CD4-positive, alpha-beta T cell treated with Interleukin-2 at 100 ng/mL for 4 hours (primary cell): ENCODE measurements at places on chromosomes 6 and 20.

GRCh38 chr6:148529010-148529409 lies 186.4 kb downstream of the SASH1 start:
- no peak for DNase-seq

GRCh38 chr6:108684771-108685329 lies 124.1 kb downstream of the FOXO3 start:
- DNase-seq = no peak

DNA sequence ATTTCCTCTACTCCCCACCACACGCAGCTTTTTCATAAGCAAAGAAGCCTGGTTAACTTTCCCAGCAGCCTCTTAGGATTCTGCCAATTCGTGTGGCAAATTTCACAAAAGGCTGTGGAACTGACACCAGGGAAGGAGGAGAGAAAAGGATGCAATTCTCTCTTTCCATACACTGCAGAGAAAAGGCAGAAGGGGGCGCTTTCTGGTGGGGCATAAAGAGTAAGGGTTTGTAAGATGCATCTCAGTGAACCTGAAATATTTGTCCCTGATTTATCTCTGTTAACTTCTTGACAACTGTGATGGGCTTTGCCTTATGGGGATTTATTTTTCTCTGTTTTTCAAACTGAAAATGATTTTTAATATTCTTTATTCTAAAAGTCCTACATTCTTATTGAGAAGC lies 45.5 kb upstream of the GLP1R start:
- no peak for DNase-seq

DNA sequence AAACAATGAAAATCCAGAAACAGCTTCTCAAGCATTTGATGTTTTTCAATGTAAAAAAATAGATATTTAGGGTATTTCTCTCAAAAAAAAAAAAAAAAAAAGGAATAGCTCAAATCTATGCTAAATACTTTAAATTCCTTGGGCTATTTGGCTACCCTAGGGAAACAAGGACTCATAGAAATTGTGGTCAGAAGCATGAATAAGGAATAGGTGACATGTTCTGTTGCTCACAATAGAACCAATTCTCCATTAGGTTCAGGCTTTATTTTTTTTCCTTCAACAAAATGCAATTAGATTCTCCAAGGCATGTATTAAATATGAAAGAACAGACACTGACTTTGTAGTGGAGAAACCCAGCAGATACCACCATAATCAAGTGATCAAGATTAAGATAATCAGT lies 904.3 kb upstream of the FLRT3 start:
- DNase-seq = no peak

DNA sequence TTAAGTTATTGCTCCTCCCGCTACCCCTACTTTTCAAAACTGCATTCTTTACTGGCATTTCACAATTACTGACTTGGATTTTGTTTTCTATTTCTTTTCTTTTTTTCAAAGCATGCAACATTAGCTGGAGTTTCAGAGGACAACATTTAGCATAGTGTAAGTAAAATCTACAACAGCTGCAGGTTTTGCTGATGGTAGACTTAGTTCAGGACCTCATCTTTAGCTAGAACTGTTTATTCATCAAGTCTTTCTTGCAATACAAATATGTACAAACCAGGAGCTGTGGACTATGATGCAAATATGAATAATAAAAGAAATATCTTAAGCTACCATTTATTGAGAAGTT lies 728 bp upstream of the CEP162 start:
- DNase-seq = no peak

GRCh38 chr6:3764516-3765335 lies 13.2 kb upstream of the PXDC1 start:
- no peak for DNase-seq

DNA sequence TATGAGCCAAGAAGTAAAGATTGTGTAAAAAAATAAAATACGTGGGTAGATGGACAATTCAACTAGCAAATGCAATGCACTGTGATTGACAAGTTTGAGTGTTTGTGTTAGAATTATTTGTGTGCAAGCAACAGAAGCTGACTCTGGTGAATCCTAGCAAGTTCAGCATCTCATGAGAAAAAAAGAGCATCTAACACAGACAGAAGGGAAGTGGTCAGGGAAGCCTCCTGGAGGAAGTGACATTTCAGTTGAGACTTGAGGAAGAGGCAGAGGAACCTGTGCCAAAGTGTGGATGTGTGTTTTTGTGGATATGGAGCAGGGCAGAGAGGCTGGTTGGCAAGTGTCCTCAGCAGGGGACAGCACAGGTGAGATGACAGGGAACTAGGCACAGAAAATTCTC lies 248.7 kb downstream of the ZNF217 start:
- no peak for DNase-seq

DNA sequence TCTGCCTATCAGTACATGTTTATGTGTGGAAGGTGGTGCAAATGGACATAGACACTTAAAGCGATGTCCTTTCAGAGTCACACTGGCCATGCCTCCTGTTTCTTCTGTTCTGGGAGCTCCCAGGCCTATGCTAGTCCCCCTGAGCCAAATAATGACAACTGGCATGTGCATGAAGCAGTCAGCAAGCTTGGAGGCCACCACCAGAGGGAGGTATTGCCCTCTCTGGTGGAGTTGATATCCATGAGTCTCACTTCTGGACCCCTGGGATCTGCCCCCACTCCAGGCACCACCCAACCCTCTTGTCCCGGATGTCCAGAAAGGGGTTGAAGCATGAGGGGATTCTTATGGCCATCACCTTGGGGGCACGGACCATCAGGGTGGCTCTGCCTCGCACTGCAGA lies 172.2 kb downstream of the AIG1 start:
- DNase-seq = no peak

- no peak for DNase-seq
These were observed 348.9 kb upstream of the ZFP64 start for GRCh38 chr20:52540509-52540908.

DNA sequence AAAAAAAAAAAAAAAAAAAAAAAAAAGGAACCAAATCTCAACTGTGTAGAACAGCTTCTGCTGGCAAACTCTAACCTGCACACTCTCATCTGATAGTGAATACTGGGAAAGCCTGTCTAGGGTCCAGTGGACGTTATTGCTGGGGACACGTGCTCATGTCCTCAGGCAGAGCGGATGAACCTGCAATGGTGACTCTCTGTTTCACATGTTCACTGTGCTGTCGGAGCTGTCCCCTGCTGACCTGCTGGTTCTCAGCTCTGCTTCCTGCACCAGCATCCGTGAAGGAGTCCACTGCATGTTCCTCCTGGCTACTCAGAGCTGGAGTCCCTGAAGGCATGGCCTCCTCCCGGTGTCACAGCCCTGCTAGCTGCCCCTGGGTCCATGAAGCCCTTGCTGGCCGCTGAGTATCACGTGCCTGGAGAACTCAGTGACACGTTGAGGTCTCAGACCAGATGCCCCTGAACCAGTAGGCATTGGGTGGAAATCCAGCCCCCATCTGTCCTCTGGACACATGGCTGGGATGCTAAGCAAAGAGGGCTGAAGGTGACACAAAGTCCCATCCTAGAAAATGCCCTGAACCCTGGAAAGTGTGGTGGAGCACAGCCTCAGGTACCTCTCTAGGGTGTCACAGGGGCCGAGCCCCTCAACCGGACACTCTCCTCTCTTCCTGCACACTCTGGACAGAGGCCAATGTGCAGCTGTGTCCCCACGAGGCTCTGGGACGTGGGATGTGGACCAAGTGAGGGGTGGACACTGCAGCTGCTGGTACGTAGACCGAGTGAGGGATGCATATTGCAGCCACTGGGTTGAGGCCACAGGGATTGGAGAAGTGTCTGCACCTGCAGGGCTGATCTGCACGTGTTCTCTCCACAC lies 54.9 kb upstream of the FRMD1 start:
- no peak for DNase-seq

- DNase-seq = no peak
These were observed 396.6 kb upstream of the ID4 start for GRCh38 chr6:19440531-19440930.

DNA sequence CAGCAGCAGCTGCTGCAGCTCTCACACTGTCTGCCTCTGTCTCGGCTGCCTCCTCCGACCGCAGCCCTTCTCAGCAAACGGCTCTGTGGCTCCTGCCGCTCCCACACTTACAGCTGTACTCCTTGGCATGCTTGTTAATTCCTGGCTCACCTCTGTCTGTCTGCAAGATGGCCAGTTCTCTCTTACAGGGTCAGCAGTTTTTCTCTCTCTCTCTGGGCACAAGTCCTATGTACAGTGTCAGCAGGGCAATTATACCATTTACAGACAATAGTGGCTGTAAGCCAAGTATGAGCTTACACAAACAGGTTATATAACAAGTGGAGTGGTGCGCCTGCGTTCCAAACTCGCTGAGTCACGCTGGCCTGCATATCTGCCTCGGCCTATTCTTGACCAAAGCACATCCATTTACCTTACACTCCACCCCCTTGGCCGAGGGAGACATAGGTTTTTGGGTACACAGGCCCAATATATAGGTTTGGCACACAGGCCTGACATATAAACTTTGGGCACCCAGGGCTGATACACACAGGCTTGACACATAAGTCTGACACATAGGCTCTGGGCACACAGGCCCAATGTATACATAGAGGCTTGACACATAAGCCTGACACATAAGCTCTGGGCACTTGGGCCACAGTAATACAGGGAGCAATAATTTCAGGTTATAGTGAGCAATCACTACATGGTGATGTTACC lies 4.4 kb downstream of the ZKSCAN3 start:
- DNase-seq = no peak

DNA sequence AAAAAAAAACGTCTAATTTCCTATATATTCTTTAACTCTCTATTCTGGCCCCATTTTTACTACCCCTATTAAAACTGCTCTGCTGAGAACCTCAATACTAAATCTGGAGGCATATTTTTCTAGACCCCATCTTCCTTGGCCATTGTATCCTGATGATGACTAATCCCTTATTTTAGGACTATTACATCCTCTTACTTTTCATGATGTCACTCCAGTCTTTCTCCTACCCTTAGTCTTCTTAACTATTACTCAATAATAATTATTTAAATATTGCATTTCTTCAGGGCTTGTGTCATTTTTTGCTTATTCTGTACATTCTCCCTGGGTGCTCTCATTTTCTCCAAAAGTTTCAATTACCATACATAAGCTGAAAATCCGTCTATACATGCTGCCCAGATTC lies 6.4 kb downstream of the FBXO30 start:
- DNase-seq = no peak

GRCh38 chr6:79598012-79598411 lies 33.1 kb upstream of the SH3BGRL2 start:
- no peak for DNase-seq

DNA sequence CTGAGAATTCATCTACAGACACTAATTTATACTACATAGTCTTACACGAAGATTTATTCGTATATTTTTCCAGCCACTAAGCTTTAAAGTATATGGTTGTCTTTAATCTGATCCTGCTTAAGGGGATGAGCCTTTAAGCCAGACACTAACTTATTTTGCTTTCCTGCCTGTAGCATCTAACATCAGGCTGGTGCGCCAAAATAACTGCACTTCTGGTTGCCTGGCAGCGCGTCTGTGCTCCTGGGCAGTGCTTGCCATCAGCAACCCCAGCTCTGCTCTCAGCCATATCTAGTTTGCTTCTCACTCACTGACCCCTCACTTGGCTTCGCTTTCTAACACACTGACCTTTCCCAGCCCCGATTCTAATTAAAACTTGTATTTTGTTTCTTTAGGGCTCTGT lies 21.8 kb downstream of the HMGCLL1 start:
- no peak for DNase-seq

GRCh38 chr6:135086414-135086764 lies 31.8 kb upstream of the HBS1L start:
- no peak for DNase-seq

DNA sequence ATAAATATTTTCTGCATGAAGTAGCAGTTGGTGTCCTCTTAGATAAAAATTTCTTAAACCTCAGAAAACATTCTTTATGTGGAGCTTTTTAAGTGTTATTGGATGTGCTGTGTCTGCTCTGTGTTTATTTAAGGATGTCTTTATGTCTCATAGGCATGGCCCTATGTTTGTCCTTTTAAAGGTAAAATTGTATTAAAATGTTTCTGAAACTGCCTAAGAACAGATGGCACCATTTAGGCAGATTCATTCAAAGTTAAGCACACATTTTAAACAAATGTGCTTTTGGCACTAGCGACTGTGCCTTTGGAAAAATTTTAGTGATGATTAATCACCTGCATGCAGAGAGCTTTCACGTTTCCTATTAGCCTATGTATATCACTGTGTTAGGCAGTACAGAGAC lies 125.2 kb downstream of the KIF6 start:
- no peak for DNase-seq

DNA sequence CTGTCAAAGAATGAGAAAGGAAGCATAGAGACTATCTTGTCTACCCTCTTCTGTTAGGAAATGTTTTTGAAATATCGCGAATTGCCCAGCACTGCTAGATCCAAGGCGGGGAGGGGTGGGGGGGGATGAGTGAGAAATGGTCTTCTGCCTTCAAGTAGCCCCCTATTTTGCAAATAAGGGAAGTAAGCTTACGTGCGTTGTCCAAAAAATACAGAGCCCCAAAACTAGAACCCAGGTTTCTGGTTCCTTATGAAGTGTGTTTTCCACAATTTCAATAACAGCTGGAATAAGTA lies 923 bp upstream of the ILRUN start:
- no peak for DNase-seq

DNA sequence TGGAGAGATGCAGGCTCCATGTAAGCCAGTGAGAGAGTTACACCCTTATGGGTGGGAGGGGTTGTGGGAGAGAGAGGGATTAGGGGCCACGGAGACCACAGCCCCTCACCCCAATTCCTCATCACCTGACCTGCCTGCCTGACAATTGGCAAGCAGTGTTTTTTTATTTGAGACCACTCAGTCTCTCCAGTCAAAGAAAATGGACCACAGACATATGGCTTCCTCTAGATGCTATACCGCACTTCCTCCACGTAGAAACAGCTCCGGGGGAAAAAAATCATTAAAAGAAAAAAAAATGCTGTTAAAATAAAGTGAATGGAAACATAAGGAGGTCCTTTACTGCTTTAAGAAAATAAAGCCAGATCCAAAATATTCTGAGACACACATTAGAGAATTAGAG lies 152.7 kb downstream of the MYLK4 start:
- DNase-seq = no peak
